ENCODE measurements at places on chromosomes 7 and 10. TPM values are rescaled to one million over a fixed set of nuclear protein-coding genes. Genes with fewer than 3 reads are reported as not detected.
A peak's percentile ranks its signal among the peaks of the same experiment; 100 is the strongest.

- H3K4me3 ChIP-seq: no peak overlapping the region
- H3K27me3 ChIP-seq: peaks cover 20% of the 10 kb centered on the region
- no peaks in the 10 kb centered on the region for H3K36me3 ChIP-seq
- no peak for DNase-seq
- no peak overlapping the region for H3K27ac ChIP-seq
These were observed 133.2 kb downstream of the DNAJB6 start for GRCh38 chr7:157470017-157470322.

DNA sequence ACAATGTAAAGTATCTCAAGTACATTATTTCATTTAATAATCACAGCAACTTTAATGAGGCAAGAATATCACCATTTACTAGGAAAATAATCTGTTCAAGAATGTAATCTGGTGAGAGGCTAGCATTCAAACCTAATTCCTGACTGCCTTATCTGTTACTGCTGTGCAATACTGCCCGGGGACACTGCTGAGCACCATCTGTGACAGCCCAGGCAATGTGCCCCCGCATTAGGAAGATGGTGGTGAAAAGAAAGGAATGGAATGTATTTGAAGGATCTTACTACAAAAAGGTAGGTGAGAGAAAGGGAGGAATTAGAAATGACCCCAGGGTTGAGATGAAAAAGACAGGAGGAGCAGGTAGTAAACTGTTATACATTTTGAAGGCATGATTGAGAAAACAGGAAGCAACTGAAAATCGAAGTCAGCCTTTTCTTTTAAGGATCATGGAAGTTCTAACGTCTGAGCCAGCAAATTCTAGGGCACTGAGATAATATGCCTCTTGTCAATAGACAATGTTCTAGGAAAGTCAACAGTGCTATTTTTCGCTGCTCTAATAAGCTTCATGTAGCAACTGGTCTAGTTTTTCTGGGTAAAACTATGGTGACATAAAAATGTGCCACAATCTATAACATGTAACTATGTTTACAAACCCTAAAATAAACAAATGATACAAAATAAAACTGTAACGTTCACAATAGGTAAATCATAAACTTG, 90.4 kb downstream of the ETV1 start:
- no peak overlapping the region for H3K27ac ChIP-seq
- DNase-seq: no peak
- no peaks in the 10 kb centered on the region for H3K4me1 ChIP-seq
- no peaks in the 10 kb centered on the region for H3K36me3 ChIP-seq
- no peak overlapping the region for H3K4me3 ChIP-seq
- no peaks in the 10 kb centered on the region for H3K27me3 ChIP-seq

DNA sequence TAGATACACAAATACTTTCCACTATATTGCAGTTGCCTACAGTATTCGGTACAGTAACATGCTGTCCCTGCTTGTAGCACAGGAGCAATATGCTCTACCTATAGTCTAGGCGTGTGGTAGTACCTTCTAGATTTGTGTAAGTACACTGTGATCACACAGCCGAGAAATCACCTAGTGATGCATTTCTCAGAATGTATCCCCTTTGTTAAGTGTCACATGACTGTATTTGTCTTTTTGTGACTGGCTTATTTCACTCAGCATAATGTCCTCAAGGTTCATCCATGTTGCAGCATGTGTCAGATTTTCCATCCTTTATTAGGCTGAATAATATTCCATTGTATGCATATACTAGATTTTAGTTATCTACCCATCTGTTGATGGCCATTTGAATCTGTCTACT, 61.9 kb downstream of the BTRC start:
- H3K27ac ChIP-seq: no peak overlapping the region
- no peaks in the 10 kb centered on the region for H3K27me3 ChIP-seq
- H3K36me3 ChIP-seq: no peaks in the 10 kb centered on the region
- H3K4me3 ChIP-seq: no peak overlapping the region
- DNase-seq: no peak

DNA sequence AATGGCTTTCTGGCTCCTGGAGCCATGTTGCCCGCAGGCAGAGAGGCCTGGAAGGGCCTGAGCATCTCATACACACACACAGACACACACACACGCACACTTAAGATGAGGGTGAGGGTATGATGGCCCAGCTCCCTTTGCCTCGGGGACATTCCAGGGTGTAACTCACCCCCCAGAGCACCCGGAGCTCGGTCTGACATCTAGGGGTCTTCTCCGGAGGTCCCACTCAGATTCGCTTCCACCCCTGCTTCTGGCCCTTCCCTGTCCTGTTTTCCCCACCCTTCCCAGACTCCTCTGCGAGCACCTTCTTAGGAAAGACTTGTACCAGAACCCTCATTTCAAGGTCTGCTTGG, 304.4 kb downstream of the GRID1 start:
- no peaks in the 10 kb centered on the region for H3K36me3 ChIP-seq
- no peak for DNase-seq
- H3K27me3 ChIP-seq: no peaks in the 10 kb centered on the region
- H3K4me1 ChIP-seq: no peaks in the 10 kb centered on the region

- no peaks in the 10 kb centered on the region for H3K36me3 ChIP-seq
- H3K4me3 ChIP-seq: no peak overlapping the region
- no peaks in the 10 kb centered on the region for H3K27me3 ChIP-seq
- DNase-seq: peak; percentile 39
- H3K27ac ChIP-seq: no peak overlapping the region
- no peaks in the 10 kb centered on the region for H3K4me1 ChIP-seq
These were observed 2.0 kb downstream of the ACSM6 start for GRCh38 chr10:95196046-95196445.

GRCh38 chr10:33212061-33212748, 122.3 kb downstream of the NRP1 start:
- peak overlapping the region; percentile 71 for H3K27ac ChIP-seq
- H3K4me1 ChIP-seq: peaks cover 34% of the 10 kb centered on the region
- H3K4me3 ChIP-seq: no peak overlapping the region
- no peaks in the 10 kb centered on the region for H3K27me3 ChIP-seq

- no peak overlapping the region for H3K4me3 ChIP-seq
- H3K4me1 ChIP-seq: peaks cover 10% of the 10 kb centered on the region
- no peaks in the 10 kb centered on the region for H3K36me3 ChIP-seq
- DNase-seq: peak; percentile 85
- H3K27ac ChIP-seq: peak overlapping the region; percentile 11
These were observed 186.2 kb downstream of the MACC1 start for GRCh38 chr7:20030915-20031362.

Gene FGF8
- 0.61 TPM for total RNA-seq

All from astrocyte (in vitro differentiated cells and primary cell).